ENCODE measurements at places on chromosomes 3 and 15.

- no peak for DNase-seq
These were observed 73.0 kb downstream of the BFSP2 start for GRCh38 chr3:133472889-133473288.

GRCh38 chr3:61894988-61895935 lies 333.9 kb downstream of the PTPRG start:
- no peak for DNase-seq

GRCh38 chr3:65783117-65783516 lies 255.6 kb downstream of the MAGI1 start:
- no peak for DNase-seq

GRCh38 chr3:51535146-51536019 lies 3.1 kb upstream of the RAD54L2 start:
- DNase-seq: no peak

DNA sequence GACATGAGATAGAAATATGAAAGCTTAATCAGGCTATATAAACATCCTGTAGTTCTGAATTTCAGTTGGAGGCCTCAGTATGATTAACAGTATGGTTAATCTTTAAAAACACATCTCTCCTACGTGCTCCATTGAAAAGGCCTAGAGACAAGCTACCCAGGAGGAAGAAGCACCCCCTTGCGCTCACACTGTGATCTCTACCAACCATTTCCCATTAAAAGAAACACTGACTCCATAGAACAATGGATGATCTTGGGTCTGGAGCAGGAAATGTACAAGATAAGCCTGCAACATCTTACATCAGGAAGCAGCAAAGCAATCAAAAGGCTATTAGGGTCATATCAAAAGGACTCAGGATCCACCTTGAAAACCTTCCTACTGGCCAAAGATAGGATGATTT lies 3.4 kb upstream of the EOGT start:
- no peak for DNase-seq

DNA sequence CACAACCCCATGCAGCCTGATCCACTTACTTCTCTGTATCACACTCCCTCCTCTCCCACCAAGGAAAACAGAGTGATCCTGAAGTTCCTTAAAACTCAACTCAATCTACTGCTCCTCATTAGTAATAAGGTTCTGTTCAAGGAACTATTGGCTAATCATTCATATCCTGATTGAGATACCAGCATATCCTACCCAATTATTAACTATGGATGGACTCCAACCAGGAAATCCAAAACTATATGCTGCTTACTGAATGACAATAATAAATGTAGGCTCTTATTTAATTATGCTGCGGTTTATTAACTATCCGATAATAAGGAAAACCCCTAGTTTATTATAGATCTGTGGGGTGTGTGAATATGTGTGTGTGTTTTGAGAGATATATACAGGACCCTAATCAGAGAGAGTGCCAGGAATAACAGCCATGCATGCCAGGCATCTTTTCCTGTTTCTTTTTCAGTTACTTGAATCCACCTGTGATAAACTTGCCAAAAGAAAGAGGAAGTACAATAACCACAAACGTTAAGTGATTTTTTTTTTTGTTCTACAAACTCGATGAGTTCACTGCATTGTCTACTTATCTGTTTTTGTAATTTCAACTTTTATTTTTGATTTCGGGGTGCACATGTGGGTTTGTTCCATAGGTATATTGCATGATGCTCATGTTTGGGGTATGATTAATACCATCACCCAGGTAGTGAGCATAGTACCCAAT lies 1031.7 kb upstream of the CFAP20DC start:
- DNase-seq: no peak

DNA sequence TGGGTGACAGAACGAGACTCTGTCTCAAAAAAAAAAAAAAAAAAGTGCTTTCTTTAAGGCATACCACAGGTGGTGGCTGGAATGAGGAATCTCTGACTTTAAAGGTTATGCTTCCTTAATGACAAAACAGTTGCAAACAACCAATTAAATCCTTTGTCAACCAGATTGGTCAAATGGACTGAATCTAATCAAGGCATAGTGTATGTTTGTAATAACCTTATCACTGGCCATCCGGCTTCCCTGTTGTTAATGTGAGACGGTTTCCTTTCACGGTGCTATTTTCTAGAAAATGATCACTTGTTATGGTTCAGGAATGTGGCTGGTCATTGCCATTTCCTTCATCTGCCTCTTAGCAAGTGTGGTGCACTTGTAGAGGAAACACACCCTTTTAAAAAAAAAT lies 75.9 kb downstream of the FLNB start:
- DNase-seq: no peak

DNA sequence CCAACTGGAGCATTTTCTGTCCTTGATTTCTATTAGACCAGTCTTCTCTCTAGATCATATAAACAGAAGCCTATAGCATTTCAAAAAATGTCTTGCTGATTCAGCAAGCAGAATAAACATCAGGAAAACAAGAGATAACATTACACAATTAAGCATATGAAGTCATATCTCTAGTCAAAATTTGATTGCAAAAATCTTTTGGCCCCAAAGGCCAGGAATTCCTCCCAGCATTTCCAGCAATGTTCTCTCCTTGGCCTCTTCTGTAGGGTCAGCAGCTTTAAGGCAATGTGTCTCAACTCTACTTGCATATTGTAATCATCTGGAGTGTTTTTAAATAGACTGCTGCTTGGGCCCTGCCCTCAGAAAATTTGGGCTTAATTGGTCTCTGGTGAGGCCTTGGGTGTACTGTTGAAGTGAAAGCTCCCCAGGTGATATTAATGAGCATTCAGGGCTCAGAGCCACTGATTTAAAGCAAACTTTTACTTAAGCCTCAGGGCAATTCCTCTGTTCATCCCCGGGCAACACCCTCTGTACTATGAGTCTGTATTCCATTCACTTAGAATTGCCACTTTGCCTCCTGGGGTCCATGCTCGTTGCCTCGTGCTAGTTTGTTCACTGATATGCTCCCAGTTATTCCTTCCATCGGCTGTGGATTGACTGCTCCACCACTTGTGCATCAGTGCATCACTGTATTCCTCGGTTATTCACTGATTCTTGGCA lies 1072.6 kb downstream of the ROBO2 start:
- no peak for DNase-seq

DNA sequence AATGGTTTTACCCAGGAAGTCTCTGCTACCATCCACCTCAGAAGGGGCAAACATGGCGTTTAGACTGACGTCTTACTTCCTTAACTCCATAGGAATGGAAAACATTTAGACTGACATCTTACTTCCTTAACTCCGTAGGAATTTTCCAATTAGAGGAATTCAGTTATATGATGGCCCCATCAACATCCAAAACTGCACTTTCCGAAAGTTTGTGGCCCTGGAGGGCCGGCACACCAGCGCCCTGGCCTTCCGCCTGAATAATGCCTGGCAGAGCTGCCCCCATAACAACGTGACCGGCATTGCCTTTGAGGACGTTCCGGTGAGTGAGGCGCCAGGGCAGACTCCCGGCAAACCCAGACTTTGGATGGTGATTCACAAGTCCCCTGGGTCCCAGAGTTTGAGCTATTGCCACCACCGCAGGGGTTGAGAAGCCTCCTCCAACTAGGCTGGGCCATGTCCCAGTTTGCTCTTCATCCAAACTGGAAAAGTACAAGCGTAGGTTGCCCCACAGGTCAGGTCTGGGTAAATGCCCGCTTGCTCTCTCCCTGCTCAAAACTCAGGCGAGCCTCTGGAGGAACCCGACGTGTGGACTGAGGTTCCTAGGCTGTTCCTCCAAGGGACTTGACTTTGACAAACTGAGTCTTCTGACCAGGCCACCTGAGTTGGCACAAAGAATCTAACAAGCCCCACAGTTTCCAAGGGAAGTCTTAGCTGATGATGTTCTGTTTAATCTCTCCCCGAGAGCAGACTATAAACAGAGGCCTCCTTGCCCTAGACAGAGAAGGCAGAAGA lies 57.7 kb downstream of the MESD start:
- DNase-seq: no peak

- DNase-seq: no peak
These were observed 24.7 kb upstream of the BSN start for GRCh38 chr3:49529567-49529966.

GRCh38 chr15:94228611-94229010 lies 2.8 kb upstream of the MCTP2 start:
- no peak for DNase-seq

- no peak for DNase-seq
These were observed 74.3 kb downstream of the LIPC start for GRCh38 chr15:58506064-58506490.

GRCh38 chr3:54963641-54964040 lies 35.8 kb upstream of the LRTM1 start:
- DNase-seq: no peak

- DNase-seq: no peak
These were observed 117.6 kb downstream of the FEZF2 start for GRCh38 chr3:62255758-62256157.

DNA sequence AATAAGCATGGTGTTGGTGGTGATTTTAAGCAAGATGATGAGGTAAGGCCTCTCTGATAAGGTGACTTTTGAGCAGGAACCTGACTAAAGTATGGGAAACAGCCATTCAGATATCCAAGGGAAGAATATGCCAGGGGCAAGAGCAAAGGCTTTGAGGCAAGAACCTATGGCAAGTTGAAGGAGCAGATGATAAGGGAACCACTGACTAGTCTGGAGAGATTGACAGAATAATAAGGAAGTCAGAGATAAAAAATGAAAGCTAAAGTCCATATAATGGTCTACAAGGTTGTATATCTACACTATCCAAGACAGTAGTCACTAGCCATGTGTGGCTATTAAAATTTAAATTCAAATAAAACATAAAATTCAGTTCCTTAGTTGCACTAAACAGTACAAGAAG lies 2.5 kb upstream of the C3orf38 start:
- DNase-seq: no peak

DNA sequence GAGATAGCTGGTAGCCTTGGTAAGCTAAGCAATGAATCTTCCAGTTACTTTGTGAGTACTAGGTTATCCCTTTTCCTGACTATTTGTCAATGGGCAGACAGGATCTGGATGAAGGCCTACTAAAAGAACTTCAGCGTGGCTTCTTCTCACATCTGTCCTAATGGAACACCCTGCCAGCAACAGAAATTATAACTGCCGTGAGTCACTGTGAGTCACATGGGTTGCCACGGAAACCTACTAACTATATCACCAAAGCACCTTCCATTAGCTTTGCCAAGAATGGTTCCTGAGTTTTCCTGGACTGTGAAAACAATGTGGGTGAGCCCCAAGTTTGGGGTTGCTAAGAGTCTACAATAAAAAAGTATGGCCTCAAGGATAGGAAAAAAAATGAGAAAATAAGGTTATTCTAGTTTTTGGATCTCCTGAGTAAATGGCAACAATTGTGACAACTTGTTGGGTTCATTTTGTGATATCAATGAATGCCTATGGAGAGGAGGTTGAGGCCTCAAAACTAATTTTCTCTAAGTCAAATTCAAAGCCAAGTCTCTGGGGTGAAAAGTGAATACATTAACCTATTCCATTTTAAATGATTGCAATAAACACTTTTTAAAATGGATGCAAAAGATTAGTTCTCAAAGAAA lies 195.1 kb upstream of the ICE2 start:
- peak; percentile 29 for DNase-seq

GRCh38 chr3:138338244-138338643 lies 8.6 kb upstream of the NME9 start:
- no peak for DNase-seq

DNA sequence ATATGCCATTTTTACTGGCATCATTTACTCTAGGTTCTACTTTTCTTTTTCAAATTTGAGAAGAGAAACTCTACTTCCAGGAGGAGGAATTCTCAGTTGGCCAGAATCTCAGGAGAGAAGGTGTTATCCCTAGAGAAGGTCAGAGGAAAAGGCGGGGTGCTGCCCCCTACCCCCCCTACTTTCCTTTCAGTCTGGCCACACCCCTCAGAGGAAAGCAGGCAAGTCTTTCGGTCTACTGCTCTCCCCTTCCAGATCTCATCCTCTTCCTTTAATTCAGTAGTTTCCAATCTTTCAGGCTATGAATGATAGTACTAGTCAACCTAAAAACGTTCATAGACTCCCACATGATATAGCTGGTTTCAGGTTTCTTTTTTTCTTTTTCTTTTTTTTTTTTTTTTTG lies 366.5 kb upstream of the TBL1XR1 start:
- DNase-seq: no peak

DNA sequence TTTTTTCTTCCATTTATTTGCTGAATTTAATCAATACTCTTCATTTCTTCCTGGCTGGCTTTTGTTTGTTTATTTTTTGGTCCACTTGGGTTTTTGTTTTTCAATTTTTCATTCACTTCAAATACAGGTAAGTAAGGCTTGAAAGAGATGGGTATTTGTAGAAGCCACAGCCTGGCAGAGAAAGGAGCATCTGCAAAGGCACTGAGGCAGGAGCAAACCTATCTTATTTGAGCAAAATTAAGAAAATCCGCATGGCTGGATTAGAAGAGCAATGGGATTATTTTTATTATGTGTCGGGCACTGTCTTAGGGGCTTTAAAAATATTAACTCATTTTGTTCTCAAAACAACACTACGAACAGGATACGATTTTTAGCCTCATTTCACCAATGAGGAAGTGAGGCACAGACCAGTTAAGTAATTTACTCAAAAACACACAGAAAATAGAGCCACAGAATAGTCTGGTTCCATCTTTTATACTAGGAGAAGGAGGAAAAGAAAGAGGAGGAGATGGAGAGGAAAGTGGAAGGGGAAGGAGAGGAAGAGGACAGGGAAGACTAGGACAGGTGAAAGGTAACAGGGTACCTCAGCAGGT lies 35.1 kb upstream of the CCDC80 start:
- DNase-seq: no peak
